Stimulated activated CD8-positive, alpha-beta memory T cell treated with anti-CD3 and anti-CD28 coated beads, Interleukin-4, amount 100 ng/mL, for 48 hours (primary cell): ENCODE measurements at places on chromosomes 3 and 15.

- DNase-seq: no peak
Measured at GRCh38 chr3:187648177-187648576, 22.0 kb downstream of the SST start.

- DNase-seq: no peak
Measured at GRCh38 chr15:45586125-45586524, 1.1 kb upstream of the BLOC1S6 start.

DNA sequence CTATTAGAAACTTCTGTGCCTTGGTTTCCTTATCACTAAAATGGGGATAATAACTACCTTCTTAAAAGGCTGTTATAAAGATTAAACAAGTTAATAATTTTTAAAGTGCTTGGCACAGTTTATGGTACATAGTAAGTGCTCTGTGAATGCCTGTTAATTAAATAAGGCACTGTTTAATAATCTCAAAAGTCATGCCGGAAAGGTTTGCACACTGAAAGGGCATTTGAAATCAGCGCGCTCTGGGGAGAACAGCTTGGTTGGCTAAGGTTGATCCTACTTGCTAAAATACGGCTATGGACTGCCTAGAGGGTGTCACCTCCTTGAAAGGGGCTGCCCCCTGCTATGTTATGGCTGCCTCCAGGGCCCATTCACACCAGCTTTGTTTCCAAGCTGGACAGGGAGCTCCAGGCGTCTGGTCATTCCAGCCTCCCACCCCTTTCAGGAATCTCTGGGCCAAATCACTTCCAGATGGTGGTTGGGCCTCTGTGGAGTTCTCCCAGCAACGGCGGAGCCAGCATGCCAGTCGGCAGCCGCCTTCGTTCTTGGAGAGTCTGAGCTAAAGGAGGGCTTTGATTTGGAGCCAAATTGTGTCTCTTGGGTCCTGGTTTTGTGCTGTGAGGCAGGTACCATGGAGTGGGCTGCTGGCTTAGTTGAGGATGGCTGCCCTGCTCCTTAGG is 5.9 kb downstream of the FLNB start:
- no peak for DNase-seq

GRCh38 chr3:72997421-72997961 is 880 bp downstream of the PPP4R2 start:
- peak; percentile 47 for DNase-seq

GRCh38 chr3:12227833-12228232 is 61.0 kb upstream of the PPARG start:
- no peak for DNase-seq

DNA sequence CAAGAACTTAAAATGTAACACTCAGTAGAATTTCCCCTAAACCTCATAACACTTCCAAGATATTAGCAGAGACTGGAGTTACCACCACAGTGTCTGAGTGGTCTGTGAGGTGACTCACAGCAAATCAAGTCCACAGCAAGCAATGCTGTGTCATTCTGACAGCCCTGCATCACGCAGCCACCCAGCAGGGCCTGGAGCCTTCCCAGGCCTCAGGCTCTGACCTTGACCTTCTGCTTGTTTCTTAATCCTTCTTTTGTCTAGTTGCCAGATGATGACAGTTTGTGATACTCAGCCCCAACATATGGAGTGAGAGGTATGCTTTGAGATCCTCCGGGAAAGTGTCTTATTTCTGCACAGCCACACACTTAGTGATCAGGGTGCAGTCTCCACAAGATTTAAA is 82.5 kb downstream of the TOP2B start:
- DNase-seq: no peak

GRCh38 chr3:81816473-81817250 is 55.2 kb upstream of the GBE1 start:
- no peak for DNase-seq

DNA sequence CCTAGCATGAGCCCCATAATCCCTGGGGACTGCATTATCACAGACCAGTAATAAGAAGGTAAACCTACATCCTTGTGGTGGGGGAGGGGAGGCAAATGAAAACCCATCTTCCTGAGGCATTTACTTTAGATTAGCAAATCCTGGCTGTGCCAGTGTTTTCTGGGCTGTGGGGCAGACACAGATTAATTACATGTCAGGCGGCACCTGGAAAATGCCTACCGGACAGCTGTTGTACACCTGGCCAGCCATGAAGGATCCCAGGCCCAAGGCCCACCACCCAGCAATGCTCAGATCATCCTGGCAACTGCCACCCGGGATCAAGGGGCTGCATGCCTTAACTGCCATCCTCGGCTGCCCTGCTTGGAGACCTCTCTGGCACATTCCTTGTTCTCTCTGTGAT is 59.1 kb upstream of the RASA2 start:
- DNase-seq: no peak
